ENCODE measurements at places on chromosomes 7 and 10.
A peak's percentile ranks its signal among the peaks of the same experiment; 100 is the strongest.

DNA sequence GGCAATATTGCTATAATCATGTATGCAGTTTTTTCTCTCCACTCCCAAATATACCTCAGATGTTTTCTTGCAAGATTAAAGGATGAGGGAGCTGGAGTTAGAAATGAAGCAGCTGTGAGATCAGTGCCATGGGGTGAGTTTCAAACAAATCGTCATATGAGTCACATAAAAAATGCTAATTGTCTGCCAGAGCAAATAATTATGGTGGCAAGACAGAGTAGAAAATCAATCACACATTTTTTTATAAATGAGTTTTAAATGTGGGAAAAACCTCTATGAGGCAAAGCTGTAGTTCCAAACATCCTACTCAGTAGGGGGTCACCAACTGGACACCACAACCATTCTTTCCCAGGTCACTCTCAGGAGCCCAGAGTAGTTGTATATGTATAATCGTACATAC, 55.3 kb downstream of the CH25H start:
- DNase-seq, result no peak

DNA sequence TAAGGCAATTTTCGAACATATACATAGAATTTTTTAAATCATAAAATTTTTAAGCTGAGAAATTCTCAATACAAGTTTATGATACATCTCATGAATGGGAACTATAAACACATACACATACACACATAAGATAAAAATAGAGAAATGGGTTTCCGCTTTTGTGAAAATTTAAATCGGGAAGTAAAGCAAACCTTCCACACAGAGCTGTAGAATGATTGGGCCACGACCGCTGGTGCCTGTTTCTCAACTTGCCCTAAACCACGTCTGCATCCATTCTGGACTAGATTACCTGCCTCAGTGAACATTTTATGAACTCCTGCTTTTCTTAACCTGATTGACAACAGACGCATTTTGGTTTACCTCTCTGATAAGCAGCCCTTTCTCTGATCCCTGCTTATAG, 264.4 kb downstream of the SKAP2 start:
- DNase-seq, result no peak

DNA sequence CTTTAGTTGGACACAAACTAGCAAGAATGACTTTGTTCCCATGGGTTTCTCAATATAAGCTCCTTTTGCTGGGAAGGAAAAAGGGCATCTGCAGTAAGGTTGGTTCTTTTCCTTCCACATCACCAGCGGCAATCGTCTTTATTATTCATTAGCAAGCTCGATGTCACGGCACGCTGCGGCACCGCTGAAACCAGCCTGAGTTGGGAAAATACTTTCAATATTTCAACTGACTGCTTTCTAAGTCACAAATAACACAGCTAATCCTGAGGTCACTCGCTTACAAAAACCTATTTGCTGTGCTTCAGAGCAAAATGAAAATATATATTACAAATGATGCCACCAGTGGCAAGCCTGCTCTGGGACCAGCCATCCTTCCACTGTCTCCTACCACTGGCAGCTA, 585.8 kb downstream of the DNAJB6 start:
- DNase-seq, result no peak

- no peak for DNase-seq
These were observed 5.2 kb downstream of the DUSP5 start for GRCh38 chr10:110502851-110503301.

GRCh38 chr10:74086317-74086716, 64.3 kb downstream of the AP3M1 start:
- DNase-seq, result no peak

DNA sequence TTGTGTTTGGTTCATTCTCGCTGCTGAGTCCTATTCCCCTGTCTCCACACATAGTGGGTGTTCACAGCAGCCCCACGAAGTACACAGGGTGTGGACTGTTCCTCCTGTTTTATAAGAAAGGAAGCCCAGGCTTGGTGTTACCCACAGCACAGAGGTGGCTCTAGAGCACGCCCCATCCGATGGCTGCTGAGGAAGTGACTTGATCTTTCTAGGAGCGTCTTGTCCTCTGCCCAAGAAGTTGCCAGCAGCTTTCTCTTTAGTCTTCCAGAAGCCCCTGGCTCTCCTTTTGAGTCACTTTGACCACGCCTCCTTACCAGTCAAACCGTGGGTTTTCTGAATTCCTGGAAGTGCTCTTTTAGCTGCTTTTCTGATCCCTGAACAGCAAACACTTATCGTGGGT, 94.0 kb downstream of the GRK5 start:
- DNase-seq, result peak; percentile 56

DNA sequence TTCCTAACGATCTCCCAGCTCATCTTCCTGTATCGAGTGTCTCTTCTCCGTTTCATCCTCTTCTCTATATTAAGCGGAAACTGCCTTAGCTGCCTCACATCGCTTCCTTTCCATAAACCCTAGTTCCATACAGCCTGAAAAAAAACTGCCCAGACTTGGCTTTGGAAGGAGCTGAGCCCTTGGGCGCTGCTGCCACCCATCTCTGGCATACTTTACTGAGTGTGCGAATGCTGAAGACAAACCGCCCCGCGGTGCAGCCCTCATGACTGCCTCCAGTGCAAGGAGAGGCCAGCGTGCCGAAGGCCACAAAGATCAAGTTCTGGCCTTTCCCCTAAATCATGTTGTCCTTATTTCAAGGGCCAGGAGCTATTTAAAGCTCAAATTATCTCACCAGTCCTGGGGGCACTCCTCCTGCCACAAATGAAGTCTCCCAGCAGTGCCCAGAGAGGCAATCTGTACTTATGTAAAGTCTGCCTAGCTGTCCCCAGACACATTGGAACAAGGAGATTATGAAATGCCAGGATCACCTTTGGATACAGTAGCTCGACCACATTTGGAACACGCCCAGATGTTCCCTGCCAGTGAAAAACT, 25.2 kb downstream of the YWHAG start:
- DNase-seq, result no peak

- DNase-seq, result no peak
These were observed 45.0 kb upstream of the AGBL3 start for GRCh38 chr7:134941185-134941900.

All from Jurkat, Clone E6-1 (cell line).